ENCODE measurements at places on chromosomes 13 and 19.

DNA sequence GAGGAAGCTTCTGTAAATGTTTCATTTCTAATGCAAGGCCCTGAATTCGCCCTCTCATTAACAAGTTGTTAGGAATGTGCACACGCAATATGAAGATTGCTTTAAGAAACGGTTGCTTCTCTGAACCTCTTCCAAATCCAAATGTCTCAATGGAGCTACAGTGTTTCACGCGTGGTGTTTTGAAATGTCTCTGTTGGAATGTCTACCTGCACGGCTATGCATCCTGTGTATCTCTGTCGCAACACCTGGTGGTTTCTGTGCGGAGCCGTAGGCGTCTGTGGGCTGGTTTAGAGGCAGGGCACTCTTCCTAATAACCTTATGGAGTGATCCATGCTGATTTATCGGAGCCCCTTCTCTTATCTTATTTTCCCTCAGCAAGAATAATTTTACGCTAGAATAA is 1584.2 kb upstream of the SLC10A2 start:
- no peak for DNase-seq

DNA sequence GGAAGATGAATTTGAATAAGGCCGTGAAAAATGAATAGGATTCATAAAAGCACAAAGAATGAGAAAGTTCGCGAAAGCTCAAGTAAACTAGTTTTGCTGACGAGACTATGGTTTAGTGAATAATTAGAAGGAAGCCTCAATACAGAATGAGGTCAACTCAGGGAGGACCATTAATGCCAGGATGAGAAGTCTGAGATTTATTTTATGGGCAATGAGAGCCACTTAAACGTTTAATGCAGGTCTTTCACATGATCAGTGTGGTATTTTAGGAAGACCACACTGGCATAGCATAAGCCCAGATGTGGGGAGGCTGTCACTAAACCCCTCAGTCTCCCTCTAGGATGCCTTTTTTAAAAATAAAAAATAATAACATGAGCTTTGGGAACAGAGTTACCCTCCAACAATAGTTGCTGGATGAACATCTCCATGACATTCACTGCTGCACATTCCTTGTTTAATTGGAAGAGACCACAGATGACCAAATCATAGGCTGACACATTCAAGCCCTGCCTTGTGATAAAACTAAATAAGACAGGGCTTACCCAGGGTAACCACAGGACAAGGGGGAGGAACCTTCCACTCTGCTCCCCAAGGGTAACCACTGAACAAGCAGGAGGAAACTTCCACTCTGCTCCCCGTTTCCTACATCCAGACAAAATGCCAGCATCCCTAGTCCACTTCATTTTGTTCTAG is 43.6 kb upstream of the LSM14A start:
- DNase-seq = no peak

DNA sequence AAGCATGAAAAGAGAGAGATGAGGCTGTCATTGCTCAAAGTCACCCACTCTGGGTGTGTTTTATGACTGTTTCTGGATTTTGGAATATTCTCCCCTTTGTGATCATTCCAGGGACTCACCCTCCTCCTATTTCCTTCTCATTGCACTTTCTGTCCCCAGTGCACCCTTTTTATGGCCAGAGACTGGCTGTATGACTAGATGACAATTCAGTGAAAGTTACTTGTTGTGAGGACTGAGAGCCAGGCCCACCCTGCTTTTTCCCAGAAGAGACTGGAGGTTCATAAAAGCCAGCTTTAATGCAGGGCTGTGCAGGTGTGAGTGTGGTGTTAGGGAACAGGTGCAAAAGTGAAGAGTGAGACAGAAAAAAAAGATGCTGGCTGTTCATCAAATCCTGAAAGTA is 17.3 kb downstream of the CEACAM7 start:
- no peak for DNase-seq

GRCh38 chr19:50536662-50537305 is 23.1 kb upstream of the ASPDH start:
- DNase-seq = no peak

- DNase-seq = no peak
Observed at GRCh38 chr13:79692846-79693245, 211.9 kb downstream of the NDFIP2 start.

- DNase-seq = no peak
Observed at GRCh38 chr19:1067341-1067957, 482 bp downstream of the ARHGAP45 start.

- no peak for DNase-seq
Observed at GRCh38 chr13:61664801-61665705, 249.4 kb upstream of the PCDH20 start.

DNA sequence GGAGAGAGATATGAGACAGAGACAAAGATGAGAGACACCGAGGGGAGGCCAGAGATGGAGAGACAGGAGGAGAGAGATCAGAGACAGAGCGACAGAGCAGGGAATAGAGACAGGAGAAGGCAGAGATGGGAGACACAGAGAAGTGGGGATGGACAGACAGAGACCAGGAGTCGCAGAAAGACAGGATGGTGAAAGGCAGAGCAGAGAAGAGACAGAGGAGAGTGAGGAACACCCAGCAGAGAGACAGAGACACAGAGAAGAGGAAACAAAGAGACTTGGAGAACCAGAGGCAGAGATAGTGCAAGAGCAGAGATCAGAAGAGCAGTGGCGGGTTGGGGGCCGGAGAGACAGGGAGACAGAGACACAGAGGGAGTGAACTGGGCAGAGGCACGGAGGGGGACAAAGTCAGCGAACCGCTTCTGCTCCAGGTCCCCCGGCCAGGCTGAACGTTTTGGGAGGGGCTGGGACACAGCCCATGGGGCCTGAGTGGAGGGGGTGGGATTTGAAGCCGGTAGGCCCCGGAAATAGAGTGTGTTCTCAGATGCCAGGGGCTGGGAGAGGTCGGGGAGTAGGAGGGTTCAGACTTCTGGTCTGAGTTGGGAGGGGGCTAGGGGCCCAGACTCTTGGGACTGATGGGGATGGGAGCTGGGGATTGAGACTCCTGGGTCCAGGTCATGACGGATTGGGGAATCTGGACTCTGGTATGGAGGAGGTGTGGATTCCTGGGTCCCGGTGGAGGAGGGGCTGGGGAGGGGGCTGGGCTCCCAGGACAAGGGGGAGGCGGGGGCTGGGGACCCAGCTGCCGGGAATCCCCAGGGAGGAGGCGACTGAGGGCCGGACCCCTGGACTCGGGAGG is 654 bp downstream of the ZNF579 start:
- no peak for DNase-seq

DNA sequence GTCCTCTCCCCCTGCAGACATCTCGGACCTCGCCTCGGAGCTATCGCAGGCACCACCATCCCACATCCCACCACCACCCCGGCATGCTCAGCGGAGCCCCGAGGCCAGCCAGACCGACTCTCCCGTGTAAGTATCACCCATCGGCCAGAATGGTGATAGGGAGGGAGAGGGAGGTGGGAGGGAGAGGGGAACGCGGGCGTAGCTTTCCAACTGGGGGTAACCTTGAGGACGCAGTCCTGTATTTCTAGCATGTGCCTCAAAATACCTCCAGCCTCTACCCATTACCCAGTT is 26.1 kb downstream of the TJP3 start:
- DNase-seq = no peak

- DNase-seq = peak; percentile 57
Observed at GRCh38 chr19:35828692-35829301, 16.2 kb upstream of the PRODH2 start.

DNA sequence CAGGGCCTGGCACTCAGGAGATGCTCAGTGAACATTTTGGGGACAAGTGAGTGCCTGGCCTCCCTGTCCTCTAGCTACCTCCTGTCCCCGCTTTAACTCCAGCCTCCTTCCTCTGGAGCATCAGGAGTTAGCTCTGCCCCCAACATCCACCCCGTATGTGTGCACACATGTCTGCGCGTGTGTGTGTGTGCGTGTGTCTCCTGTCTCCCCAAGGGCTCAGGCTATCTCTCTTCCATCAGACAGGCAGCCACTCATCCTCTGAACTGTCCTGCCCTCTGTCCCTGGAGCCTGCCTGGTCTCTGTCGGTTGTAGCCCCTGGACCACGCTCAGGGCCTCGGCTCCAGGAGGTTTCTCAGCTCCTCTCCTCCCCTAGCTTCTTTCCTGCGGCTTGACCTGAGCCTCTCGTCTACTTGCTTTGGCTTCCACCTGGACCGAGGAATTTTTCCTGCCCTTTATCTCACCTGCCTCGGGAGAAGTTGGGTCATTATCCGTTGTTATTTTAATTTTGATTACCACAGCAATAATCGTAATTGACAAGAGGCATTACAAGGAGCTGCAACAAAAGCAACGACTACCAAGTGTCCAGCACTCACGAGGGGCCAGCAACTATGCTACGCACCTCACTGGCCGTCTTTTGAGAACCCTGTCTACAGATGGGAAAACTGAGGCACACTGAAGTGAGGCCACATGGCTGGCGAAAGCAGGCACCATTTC is 32.0 kb upstream of the ASF1B start:
- no peak for DNase-seq

GRCh38 chr19:11414544-11414943 is 4.6 kb downstream of the RGL3 start:
- DNase-seq = no peak

DNA sequence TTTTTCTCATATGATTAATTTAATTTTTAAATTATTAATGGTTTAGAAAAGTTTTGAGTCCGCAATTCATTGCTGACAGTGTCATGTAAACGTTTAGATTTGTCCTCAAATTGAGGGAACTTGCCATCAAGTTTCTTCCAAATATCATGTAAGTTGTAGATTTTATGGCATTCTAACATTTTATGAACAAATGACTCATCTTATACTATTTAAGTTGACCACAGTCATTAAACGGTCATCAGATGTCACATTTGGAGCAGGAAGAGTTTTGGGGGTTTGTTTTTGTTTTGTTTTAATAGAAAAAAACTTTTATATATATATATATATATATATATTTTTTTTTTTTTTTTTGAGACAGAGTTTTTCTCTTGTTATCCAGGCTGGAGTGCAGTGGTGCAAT is 4.3 kb downstream of the ZNF114 start:
- DNase-seq = no peak

- no peak for DNase-seq
Observed at GRCh38 chr19:13437919-13438618, 68.2 kb downstream of the CACNA1A start.

- DNase-seq = no peak
Observed at GRCh38 chr13:32722340-32722739, 136.1 kb downstream of the PDS5B start.

DNA sequence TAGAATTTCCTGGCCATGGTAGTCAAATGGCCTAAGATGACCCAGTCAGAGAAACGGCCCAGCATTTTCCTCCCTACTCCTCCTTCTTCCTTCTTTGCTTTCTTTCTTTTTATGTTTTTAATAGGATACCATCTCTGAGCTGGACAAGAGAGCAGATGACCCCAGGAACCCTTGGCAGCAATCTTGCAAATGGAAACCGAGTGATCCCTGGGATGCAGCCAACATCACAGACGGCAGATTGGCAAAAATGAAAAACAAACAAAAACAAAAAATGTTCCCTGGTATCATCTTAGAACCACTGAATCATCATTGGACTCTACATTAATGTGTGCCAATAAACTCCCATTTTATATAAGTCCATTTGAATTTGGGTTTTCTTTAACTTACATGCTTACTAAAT is 424.4 kb downstream of the FGF14 start:
- DNase-seq = no peak

DNA sequence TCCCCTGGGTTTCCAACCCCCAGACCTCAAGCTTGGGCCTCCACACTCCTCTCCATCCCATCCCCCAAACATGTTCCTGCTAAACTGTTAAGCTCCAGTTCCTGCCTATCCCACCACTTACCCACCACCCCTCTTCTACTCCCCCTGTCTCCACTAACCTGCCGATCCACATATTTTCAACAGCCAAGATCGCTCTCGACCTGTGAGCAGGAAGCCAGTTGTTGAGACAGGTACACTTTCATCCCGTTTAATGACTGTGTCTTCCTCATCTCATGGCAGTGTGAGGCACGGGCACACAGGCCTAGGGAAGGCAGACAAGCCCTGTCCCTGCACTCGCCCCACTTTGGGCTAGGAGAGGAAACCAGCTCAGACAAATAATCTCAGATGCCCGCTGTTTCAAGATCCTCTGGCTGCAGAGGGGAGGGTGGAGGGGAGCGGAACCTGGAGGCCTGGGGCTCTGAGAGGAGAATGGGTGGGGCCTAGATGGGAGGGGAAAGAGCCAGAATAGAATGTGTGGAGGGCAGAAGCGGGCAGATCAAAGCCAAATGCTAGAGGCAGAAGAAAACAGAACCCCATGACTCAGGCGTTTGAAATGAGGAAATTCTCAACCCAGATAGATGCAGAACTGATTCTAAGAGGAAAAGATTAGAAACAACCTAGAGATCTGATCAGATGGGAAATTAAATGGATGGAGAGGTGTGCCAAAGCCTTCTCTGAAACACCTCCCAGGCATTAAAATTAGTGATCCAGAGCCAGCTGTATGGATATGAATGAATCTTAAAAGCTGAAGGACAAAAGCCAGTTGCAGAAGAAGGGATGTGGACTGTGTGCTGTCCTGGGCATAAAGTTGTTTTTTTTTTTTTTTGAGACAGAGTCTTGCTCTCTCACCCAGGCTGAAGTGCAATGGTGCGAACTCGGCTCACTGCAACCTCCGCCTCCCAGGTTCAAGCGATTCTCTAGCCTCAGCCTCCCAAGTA is 16.9 kb upstream of the CYP2S1 start:
- DNase-seq = peak; percentile 85

- no peak for DNase-seq
Observed at GRCh38 chr13:109792416-109793059, 6.2 kb upstream of the IRS2 start.

- DNase-seq = no peak
Observed at GRCh38 chr13:42814868-42815267, 33.5 kb downstream of the FAM216B start.

GRCh38 chr13:95269756-95270155 is 31.5 kb downstream of the ABCC4 start:
- DNase-seq = no peak

GRCh38 chr13:37690361-37690760 is 91.8 kb upstream of the POSTN start:
- no peak for DNase-seq

DNA sequence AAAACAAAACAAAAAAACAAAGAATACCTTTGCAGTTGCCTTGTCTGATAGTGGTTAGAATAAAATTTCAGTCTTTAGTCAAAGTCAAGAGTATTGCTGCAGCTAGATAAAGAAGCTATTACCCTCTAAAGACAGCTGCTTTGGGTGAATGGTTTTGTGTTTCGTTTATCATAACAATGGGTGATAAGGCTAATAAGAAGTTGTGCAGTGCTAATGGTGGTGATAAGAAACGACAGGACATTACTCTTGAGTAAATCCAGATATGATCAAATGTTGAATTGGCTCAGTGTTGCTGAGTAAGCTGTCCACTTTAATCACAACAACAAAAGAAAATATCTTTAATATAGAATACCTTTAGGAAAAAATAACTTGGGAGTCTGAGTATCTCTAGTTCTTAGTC is 1825.3 kb downstream of the SLITRK5 start:
- DNase-seq = no peak

DNA sequence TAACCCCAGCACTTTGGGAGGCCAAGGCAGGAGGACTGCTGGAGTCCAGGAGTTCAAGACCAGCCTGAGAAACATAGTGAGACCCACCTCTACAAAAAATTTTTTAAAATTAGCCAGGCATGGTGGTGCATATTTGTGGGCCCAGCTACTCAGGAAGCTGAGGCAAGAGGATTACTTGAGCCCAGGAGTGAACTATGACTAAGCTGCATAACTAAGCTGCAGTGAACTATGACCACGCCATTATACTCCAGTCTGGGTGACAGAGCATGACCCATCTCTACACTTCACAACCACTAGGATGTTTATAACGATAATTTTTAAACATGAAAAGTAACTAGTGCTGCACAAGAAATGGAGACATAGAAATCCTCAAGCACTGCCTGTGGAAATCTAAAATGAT is 352.7 kb upstream of the SGCG start:
- DNase-seq = no peak

Measured in CD4-positive, alpha-beta T cell treated with Interleukin-17A for 4 hours (primary cell).